ENCODE measurements at places on chromosomes 2 and 18. TPM values are rescaled to one million over a fixed set of nuclear protein-coding genes. Genes with fewer than 3 reads are reported as not detected.

GRCh38 chr2:11315074-11315705 lies 29.2 kb downstream of the ROCK2 start:
- DNase-seq = no peak
- peaks cover 4% of the 10 kb centered on the region for H3K4me1 ChIP-seq
- H3K27ac ChIP-seq = no peak overlapping the region
- H3K36me3 ChIP-seq = no peaks in the 10 kb centered on the region
- no peaks in the 10 kb centered on the region for H3K27me3 ChIP-seq

- no peaks in the 10 kb centered on the region for H3K4me1 ChIP-seq
- DNase-seq = no peak
- no peaks in the 10 kb centered on the region for H3K27me3 ChIP-seq
- no peaks in the 10 kb centered on the region for H3K36me3 ChIP-seq
These were observed 188.0 kb upstream of the DCC start for GRCh38 chr18:52152036-52152435.

DNA sequence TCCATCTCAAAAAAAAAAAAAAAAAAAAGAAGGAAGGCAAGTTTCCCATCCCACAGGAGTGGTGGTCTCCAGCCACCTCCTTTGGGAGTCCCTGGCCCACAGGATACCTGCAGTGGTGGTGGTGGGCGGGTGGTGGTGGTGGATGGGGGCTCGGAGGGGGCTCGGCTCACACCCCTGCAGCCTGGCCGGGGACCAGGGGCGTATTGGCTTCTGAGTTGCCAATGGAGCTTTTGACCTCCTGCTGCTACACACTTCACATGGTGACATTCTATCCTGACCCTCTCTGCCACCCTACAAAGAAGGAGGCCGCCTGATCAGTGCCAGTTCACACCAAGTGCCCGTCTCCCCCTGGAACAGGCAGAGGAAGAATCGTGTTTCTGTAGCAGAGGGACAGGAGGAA lies 119.6 kb downstream of the NFATC1 start:
- no peak overlapping the region for H3K27ac ChIP-seq
- DNase-seq = no peak
- no peaks in the 10 kb centered on the region for H3K4me1 ChIP-seq
- no peak overlapping the region for H3K4me3 ChIP-seq
- peaks cover 8% of the 10 kb centered on the region for H3K36me3 ChIP-seq

The TUBA3E gene
- total RNA-seq = not detected

The AMER3 gene
- not detected for total RNA-seq

Measured in ascending aorta (tissue), 2 donors.